Left ventricle myocardium superior (tissue), 1 donor: ENCODE measurements at places on chromosomes 7 and 10.

DNA sequence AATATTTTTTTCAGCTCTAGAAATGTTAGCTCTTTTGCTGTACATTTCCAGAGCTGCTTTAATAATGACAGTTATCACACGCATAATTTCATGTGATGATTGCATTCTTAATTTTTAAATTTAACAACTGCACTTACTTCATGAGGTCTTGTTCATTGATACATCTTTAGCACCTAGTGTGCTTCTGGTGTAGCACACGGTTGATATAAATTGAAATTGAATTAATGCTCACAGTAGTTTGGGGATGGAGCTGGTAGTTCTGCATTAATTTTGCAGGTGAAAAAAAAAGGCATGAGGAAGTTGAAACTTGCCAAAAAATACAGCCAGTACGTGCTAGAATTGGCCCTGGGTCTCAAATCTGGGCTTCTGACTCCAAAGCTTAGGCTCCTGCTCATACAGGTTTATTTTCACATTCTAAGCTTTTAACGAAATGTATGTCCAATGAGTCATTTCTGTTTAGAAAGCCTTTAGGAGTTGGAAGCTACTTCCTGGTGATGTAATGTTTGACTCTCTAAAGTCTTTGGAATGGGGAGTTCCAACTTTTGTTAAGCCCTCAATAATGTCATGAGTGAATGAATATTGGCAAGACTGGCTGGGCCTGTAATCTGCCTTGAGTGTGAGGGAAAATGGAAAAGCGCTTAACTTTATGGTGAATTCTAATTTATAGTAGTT lies 62.5 kb downstream of the DAGLB start:
- no peak for DNase-seq

DNA sequence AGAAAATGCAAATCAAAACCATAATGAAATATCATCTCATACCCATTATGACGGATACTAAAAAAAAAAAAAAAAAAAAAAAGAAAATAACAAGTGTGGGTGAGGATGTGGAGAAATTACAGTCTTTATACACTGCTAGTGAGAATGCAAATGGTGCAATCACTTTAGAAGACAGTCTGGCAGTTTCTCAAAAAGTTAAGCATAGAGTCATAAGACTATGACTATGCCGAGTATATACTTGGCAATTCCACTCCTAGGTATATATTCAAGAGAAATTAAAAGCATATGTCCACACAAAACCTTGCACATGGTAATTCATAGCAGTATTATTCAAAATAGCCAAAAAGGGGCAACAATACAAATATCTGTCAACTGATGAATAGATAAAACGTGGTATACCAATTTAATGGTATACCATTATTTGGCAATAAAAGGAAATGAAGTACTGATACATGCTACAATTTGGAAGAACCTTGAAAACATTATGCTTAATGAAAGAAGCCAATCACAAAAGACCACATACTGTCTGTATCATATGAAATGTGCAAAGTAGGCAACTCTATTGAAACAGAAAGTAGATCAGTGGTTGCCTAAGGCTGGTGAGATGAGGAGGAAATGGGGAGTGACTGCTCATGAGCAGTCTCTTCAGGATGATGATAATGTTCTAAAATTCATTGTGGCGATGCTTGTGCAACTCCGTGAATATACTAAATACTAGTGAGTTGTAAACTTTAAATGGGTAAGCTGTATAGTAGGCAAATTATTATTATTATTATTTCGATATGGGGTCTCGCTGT lies 90.1 kb upstream of the NANOS1 start:
- DNase-seq: no peak

GRCh38 chr7:12607134-12607533 lies 36.6 kb downstream of the SCIN start:
- DNase-seq: no peak

DNA sequence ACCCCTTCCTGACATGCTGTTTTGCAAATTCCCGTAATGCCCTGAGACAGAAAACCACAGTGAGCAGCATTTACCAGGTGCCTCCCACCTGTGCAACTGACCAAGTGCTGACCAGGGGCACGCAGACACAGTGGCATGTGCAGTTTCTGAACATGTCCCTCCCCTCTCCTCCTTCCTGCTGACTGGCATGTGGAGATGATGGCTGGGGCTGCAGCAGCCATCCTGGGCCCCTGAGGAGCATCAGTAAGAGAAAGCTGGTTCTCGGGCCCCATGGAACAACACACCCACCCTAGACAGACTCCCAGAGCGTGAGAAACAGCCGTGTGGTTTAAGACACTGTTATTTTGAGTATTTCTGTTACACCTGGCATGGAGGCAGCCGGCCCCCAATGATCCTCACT lies 66.2 kb upstream of the PDGFA start:
- DNase-seq: no peak

- no peak for DNase-seq
Measured at GRCh38 chr10:1299041-1299726, 243.0 kb downstream of the WDR37 start.

- DNase-seq: no peak
Measured at GRCh38 chr7:103134836-103135554, 13.9 kb downstream of the NAPEPLD start.

GRCh38 chr10:97312897-97313296 lies 6.2 kb upstream of the FRAT1 start:
- no peak for DNase-seq

- no peak for DNase-seq
Measured at GRCh38 chr10:71840958-71841335, 10.1 kb downstream of the PSAP start.

GRCh38 chr7:91434836-91435235 lies 170.6 kb downstream of the FZD1 start:
- no peak for DNase-seq

DNA sequence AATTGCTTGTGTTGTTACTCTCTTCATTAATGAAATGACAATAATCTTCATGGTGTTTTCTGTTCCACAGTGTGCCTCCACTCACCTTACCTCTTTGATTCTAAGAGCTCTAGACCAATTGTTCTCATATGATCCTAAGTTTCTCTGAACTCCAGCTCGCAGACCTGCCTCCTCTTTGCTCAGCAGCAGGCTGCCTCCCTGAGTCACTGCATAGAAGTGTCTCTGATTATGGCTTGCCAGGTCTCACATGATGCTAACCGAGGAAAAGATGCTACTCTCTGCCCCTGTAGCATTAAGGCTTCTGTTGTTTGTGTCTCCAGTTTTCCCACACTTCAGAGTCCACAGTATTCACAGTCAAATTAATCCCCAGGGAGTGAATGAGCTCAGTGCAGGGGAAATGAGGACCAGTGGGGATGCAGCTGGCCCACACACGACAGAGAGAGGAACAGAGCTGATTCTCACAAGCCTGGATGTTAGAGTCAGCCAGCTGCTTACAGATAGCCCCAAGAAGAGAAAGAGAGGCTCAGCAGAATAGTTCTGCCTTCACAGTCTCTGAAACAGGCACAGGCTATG lies 145.9 kb upstream of the EGR2 start:
- DNase-seq: no peak

GRCh38 chr10:89873055-89873454 lies 171.7 kb downstream of the KIF20B start:
- DNase-seq: no peak

- DNase-seq: no peak
Measured at GRCh38 chr10:106296750-106297392, 867.6 kb downstream of the SORCS1 start.

DNA sequence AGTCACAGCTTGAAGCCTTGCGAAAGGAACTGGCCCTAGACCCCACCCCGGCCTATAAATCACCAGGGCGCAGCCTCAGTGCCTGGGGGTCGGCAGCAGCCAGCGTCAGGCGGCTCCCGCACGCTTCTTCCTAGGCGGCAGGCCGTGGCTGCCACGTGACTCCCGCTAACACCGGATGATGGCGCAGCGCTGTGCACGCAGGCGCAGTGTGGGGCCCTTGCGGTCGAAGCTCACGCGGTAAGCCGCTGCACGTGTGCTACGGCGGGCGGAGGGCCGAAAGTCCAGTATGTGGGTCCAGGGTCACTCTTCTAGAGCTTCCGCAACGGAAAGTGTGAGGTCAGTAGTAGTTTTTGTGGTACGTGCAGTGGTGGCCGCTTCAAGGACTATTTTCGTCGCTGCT lies at the start of gene STK31:
Gene STK31 (plus strand): TSS at position 220 of the 400 bp plus-strand sequence. CDS start 67 bp downstream, at position 287.
- no peak for DNase-seq

GRCh38 chr10:86038371-86038770 lies 328.2 kb downstream of the GRID1 start:
- DNase-seq: no peak

DNA sequence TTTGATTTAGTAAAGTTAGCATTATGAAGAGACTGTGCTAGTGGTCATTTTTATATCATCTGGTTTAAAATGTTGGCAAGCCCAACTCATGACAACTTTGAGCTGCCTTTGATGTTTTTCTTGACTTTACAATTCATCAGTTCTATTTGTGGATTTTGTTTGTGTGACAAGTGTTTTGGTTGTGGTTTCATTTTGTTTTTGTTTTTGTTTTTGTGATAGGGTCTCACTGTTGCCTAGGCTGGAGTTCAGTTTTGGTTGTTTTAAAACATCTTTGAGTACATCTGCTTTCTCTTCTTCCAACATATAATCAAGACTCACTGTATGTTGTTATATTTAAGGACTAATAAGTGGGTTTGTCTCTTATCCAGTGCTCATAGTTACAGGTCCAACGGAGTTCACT lies 17.6 kb upstream of the SFR1 start:
- DNase-seq: no peak

- DNase-seq: no peak
Measured at GRCh38 chr7:37741776-37742175, 58.2 kb downstream of the GPR141 start.

DNA sequence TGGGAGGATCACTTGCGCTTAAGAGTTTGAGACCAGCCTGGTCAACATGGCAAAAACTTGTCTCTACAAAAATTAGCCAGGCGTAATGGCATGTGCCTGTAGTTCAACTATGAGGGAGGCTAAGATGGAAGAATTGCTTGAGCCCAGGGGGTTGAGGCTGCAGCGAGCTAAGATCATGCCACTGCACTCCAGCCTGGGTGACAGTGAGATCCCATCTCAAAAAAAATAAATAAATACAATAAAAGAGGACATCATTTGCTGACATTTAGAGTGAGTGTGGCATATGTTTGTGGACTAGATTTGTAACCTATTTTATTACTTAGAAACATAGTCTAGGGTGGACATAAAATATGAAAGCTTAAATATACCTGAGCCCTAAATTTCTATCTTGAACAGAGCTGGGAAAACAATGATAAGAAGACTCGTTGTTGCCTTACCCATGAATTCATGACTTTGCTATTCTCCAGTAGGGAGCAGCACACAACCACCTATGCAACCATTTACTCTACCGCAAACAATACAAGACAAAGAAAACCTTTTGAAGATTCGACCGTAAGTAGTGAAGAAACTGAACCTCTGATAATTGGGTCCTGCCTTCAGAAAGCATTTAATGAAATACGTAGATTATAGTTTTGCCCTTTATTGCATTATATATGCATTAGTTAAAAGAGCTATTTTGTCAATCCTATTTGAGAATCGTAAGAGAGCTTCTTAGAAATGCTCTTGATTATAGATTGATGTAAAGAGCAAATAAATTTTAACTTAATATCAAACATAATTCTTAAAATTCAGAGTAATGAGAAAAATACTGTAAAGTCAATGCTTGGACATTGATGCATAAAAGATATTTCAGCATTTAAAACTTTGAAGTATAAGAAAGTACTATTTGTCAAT lies 83.5 kb downstream of the GNAT3 start:
- no peak for DNase-seq

DNA sequence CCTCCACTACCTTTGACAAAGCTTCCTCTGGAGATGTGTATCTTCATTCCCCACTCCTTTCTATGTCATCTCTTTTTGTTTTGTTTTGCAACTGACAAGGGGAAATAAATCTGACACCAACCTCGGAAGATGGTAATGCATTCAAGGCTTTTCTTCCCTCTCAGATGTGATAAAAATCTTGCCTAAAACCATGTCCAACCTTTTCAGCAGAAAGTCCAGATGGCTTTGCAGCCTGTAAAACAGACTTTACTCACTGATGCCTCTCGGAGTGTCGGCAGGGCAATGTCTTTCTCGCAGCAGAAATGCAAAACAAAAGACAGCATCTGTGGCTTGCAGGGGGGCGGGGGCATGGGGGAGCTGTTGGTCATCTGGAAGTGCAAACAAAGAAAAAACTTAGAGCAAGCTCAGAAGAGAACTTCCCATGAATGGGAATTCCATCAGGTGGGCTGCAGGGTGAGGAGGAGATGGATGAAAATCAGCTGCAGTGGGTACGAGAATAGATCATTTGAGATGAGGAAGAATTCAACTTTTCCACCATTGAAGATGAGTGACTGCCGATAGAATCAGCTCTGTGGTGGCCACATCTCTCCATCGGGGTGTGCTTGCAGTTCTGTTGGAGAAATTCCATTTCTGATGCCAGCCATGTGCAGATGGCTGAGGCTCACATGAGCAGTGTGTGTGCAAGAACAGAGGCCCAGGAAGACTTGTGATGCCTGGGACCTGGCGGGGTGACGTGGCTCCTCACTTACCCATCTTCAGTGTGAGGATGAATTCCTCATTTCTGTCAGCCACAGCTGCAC lies 237.7 kb downstream of the WDR37 start:
- no peak for DNase-seq
